ENCODE measurements at places on chromosomes 11 and 22.

DNA sequence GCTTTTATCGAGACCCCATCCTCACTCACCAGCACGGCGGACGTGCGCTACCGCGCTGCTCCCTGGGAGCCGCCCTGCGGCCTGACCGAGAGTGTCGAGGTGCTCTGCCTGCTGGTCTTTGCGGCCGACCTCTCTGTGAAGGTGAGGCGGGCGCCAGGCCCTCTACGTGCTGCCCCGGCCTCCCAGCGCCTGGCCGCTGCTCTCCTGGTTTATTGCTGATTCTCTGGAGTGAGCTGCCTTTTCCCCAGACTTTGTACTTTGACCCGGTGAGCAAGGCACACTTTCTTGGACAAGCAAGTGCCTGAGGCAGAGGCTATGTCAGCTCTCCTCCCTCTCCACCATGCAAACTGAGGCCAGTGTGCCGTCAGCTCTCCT lies 6.5 kb downstream of the TPCN2 start:
- DNase-seq = no peak

DNA sequence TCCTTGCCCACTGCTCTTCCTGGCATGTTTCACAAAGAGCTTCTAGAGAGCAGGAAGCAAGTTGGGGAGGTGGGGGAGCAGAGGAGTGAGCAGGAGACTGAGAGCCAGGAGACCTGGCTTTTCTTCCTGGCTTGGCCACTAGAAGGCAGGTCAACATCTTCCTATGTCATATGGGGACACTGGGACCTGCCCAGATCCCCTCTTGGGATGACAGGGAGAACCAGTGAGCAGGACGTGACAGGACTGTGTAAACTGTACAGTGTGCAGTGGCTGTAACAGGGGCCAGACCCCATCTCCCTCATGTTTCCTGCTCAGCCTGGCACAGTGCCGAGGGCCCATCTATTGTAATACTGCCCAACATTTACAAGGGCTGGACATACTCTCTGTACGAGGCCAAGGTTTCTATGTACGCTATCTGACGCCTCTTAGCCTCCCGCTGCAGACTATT lies 29.4 kb downstream of the GDPD5 start:
- no peak for DNase-seq

DNA sequence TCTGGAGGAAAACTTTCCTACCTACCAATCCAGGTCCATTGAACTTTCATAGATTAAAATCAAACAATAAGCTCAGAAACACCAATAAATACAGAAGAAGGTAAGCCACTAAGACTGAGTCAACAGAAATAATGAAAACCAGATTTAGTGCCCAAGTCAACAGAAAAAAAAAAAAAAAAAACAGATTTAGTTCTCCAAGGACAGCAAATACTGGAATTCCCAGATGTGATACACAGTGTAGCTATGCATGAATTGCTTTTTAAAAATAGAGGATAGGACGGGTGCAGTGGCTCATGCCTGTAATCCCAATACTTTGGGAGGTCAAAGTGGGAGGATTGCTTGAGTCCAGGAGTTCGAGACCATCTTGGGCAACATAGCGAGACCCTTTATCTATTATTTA lies 15.7 kb downstream of the DMC1 start:
- no peak for DNase-seq

GRCh38 chr11:134332189-134332631 lies 422 bp downstream of the GLB1L2 start:
- no peak for DNase-seq

DNA sequence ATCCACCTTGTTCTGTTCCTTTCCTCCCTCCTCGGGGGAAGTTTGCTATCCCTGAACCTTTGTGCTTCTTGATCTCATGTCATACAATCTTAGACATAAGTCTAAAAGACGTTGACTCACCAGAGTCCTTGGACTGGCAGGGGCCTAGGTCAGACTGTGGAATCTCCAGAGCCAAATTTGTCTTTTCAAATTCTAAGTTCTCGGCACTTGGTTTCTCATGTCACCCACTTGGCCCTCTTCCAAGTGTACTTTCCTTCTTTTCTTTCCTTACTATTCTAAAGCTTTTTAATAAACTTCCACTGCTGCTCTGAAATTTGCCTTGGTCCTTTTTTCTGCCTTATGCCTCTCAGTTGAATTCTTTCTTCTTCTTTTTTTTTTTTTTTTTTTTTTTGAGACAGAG lies 30.1 kb upstream of the SMPD1 start:
- no peak for DNase-seq

- no peak for DNase-seq
These were observed 58.7 kb downstream of the AHNAK start for GRCh38 chr11:62487738-62488551.

DNA sequence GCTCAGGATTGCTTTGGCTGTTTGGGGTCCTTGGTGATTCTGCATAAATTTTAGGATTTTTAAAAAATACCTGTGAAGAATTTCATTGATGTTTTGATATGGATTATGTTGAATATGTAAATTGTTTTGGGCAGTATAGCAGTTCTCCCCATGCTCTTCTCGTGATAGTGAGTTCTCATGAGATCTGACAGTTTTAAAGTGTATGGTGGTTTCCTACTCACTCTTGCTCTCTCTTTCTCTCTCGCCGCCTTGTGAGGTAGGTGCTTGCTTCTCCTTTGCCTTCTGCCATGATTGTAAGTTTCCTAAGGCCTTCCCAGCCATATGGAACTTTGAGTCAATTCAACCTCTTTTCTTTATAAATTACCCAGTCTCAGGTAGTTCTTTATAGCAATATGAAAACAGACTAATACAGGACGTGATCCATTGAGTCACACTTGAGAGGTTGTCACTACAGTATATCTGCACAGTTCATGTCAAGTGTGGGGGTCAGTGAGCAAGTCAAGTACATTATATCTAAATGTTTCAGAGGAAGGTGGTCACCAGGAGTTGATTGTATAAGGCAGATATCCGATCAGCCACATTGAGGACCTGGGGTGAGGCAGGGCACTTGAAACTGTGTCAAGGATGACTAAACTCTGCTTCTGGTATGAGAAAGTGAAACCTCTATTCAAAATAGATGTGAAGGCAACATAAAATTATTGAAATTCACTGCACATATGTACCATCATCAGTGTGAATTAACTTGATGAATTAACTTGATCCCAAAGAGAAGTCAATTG lies 70.7 kb upstream of the CCDC179 start:
- DNase-seq = no peak

GRCh38 chr11:74646954-74647353 lies 54.6 kb downstream of the POLD3 start:
- DNase-seq = no peak

DNA sequence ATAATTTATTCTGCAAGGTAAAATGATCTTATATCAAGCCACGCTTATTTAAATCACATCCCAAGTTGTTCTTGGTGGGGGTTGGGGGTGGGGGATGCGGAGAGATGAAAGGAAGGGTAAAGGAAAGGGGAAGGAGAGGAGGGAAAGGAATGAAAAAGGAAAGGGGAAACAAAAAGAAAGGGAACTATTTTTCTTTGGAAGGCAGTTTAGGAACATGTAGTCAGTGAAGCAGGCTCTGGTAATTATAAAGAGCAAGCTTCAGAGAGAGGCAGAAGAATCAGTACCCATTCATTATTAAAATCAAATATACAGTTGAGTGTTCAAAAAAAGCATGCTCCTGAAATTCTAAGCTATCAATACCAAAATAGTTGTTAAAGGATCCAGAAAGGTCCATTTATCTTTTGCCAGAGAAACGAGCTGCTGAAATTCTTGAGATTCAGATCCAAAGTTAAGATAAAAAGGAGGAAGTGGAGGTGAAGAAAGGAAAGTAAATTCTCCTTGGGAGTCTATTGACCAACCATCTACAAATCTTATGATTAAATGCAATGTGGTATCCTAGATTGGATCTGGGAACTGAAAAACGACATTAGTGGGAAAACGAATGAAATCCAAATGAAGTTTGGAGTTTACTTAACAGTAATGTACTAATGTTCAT lies 107.4 kb downstream of the SGSM3 start:
- DNase-seq = no peak

DNA sequence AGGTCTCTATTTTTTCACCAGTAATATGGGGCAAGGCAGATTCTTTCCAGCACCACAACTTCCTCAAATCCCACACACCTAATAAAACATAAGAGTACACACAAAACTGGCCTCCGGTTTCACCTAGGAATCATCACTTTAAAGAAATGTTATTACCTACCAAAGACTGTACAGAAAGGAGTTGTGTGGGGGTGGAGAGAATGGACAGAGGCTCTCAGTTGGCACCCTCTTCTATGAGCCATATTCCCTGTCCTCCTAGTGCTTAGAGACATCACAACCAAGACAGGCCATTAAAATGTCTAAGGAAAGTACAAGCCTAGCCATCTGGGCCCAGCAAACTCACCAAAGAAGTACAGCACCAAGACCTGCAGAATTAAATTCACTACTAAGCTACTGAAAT lies 56.1 kb downstream of the RBFOX2 start:
- no peak for DNase-seq

DNA sequence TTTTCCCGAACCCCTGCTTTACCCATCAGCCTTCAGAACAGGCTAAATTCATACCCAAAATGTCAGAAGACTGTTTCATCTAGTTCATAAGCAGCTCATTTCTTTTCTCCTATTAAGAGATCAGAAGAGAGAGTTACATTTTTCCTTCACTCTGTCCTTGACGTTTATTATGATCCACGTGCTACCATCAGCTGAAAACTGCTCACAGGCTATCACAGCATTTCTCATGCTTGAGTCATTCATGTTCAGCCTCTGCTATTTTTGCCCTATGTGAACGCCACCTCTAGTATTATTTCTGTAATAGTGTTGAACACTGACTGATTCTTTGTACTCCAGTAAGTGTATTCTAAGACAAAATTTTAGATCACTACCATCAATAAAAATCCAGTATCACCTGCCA lies 51.9 kb downstream of the SLC1A2 start:
- no peak for DNase-seq

DNA sequence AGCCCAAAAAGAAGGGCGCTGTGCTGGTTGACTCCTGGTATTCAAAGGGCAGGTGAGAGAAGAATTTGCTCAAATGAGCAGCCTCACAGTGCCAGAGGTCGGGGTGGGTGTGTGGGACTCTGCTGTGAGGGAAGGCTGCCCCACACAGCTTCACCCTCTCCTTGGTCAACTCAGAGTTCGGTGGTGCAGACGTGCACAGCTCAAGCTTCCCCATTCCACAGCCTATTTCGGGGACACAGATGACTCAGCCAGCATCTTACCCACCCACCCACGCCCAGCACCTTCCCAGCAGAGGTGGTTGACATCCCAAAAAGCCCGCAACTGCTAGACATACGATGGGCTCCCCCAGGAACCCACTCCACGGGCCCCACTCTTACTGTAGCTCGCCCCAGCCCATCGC lies 46.5 kb upstream of the CCND1 start:
- DNase-seq = no peak

DNA sequence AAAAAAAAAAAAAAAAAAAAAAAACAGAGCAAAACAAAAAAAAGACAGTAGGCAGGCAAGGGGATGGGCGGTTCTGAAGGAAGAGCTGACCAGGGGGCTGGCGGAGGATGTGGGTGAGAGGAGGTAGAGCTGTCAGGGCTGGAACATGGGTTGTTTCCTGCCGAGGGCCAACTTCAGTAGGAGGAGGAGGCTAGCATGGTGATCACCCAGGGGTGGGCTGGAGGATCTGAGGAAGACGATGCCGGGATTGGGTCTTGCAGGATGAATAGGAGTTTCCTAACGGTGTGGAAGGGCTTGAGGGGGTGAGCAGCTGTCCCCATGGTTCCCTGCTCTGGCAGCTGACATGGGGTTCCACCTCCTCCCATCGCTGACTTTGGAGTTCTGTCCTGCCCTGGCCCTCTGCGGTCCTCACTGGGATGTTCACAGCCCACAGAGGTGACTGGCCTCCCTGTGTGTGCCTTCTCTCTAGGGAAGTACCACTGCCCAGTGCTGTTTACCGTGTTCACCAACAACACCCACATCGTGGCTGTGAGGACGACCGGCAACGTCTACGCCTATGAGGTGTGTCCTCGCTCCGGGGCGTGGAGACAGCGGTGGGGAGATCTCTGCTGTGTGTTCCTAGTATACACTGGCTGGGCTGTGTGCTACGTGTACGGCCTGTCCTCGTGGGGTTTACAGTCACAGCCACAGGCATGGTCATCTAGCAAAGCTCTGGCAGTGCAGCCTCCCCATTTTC lies 15.2 kb downstream of the PPIL2 start:
- DNase-seq = no peak

GRCh38 chr11:126824035-126824607 lies 176.4 kb downstream of the KIRREL3 start:
- DNase-seq = no peak

DNA sequence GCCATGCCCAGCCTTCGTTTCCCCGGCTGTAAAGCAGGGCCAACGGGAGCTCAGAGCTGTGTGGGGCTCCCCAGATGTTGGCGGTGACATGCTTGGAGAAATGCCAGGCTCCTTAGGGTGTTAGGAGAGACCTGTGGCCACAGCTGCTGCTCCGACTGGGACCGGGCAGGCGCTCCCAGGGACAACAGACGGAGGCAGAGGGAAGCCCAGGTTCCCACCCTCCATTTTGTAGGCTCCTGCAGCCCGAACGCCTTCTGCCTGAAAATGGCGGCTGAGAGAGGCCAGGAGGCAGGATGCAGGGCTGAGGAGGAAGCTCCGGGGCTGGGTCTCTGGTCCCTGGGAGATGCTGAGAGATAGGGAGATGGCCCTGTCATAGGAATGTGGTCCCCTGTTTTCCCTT lies 10.0 kb downstream of the CD6 start:
- DNase-seq = no peak

DNA sequence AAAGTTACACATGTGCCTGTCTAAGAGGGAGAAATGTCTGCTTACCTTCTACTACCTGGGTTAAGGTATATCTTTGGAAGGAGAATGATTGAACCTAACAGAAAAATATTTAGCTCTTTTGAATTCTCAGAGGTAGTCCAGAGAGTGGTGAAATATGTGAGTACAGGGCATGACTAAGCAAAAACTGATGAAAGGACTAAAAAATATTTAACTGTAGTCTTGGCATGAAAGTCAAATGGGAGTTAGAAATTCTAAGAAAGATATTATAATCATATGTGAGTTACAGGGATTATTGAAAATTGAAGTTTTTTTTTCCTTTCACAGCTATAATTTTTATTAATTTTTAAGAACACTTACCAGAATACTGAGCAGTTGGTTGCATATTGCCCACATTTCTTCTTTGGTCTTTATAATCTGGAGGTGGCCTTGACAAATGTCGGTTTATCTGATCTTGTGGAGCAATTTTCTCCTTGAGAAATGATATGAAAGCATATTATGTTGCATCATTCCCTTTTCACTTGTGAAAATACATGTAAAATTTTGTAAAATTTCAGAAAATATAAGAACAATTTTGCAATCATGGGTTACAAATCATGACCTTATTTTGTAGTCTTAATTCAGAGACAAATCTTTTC lies 61.4 kb upstream of the MTMR2 start:
- DNase-seq = no peak

GRCh38 chr22:24137595-24137994 lies 43.7 kb upstream of the SUSD2 start:
- no peak for DNase-seq

DNA sequence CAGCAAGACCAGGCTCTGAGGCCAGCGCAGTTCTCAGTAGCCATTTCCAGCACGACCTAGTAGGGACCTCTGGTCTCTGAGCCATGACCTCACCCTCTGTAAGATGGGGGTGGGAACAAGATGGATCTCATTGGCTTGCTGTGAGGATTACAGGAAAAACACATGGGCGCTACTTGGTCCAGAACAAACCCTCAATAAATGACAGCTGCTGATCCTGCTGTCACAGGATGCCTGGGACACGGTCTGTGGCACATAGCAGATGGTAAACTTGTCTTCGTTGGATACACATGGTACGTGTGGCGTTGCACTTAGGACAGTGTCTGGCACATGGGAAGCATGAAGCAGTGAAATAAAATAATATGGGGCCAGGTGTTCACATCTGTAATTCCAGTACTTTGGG lies 4.5 kb upstream of the KCTD17 start:
- no peak for DNase-seq

- no peak for DNase-seq
These were observed 8.3 kb downstream of the WT1 start for GRCh38 chr11:32426819-32427615.
